ENCODE measurements at places on chromosomes 4 and X.

DNA sequence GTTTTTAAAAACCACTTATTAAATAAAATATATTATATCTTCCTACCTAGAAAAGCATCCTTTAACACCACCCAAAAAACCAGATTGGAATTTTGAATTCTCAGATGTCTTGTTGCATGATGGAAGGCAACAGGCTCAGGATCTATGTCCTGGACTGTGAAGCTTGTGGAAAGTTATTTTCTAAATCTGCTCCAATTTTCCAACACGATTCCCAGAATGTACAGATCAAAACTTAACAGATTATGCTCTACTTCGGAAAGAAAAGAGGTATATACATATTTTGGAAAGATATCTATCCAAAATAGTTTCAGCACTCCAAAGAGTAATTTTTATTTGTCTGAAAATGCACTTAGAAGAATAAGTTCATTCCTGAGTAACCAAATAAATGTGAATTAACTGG lies 291.7 kb upstream of the EMCN start:
- DNase-seq: no peak

GRCh38 chr4:146482788-146483187 lies 39.0 kb downstream of the SLC10A7 start:
- no peak for DNase-seq

DNA sequence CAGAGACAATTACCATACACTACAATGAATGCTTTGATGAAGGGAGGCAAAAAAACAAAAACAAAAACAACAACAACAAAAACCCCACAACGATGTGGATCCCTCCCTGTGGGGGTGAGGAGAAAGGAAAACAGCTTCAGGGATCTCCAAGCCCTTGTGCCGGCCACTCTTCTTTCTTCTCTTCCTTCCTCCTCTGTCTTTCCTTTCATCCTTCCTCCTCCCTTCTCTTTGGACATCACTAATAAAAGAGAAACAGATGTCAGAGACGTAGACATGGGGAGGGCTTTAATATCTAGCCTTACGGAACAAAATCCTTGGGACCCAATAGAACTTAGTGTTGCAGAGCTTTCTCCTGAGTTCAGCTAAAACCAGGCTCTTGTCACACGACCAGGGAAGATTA lies 18.8 kb upstream of the STX18 start:
- DNase-seq: no peak

DNA sequence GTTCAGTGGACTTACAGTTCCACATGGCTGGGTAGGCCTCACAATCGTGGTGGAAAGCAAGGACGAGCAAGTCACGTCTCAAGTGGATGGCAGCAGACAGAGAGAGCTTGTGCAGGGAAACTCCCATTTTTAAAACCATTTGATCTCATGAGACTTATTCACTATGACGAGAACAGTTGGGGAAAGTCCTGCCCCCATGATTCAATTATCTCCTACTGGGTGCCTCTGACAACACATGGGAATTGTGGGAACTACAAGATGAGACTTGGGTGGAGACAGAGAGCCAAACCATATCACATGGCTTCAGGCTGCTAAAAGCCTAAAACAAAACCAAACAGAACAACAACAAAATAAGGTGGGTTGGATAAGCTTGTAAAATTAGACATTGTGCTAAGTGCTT lies 194.4 kb upstream of the CPEB2 start:
- no peak for DNase-seq

DNA sequence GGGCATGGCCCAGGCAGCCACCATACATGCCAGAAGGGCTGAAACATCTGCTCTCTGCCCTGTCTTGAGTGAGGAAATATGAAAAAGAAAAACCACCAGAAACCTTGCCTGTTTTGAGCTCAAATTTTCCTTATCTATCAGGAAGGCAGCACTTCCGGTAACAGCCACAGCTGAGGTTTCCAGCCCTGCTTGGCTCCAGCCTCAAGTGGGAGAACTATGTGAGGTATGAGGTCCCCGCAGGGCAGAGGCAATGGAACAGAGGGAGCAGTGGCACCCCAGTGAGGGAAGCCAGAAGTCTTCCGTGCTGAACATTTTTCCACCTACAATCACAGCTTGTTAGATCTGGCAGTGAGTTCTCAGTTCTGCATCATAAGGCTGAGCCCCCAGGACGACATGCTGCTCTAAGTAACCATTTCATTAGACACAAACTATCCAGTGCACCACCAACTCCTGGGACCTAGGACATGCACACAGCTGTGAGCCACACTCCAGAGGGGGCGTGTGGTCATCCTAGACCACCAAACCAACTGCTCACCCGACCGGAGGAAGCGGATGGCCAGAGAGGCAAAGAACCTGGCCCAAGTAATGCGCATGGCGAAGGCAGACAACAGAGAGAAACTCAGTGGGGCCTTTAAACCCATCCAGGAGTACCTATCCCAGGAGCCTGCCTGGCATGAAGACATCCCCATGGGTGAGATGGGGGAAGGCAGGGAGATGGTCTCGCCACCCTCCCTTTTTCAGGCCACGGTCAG lies 22.6 kb downstream of the WDR1 start:
- peak; percentile 88 for DNase-seq

DNA sequence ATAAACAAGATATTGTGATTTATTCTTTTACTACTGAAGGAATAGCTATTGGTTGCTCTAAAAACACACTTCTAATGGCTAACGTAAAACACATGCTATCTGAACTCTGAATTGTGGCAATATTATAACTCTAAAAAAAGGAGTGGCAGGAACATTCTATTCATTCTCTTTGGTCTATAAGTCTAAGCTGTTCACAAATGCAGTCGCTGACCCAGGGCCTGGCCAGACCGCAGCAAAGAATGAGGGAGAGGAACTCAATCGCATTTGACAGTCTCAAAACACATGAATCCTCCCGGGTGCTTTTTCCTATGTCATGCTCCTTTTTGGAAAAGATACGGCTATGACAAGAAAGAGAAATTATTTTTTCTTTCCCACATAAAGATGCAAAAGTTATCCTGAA lies 651.6 kb upstream of the PITX2 start:
- no peak for DNase-seq

All from breast epithelium (tissue), 4 donors.